ENCODE measurements at places on chromosomes 1 and 21.
A peak's percentile ranks its signal among the peaks of the same experiment; 100 is the strongest.

- DNase-seq = no peak
These were observed 81.9 kb upstream of the WLS start for GRCh38 chr1:68314151-68314780.

- DNase-seq = no peak
These were observed 25.7 kb downstream of the ERG start for GRCh38 chr21:38472412-38473108.

DNA sequence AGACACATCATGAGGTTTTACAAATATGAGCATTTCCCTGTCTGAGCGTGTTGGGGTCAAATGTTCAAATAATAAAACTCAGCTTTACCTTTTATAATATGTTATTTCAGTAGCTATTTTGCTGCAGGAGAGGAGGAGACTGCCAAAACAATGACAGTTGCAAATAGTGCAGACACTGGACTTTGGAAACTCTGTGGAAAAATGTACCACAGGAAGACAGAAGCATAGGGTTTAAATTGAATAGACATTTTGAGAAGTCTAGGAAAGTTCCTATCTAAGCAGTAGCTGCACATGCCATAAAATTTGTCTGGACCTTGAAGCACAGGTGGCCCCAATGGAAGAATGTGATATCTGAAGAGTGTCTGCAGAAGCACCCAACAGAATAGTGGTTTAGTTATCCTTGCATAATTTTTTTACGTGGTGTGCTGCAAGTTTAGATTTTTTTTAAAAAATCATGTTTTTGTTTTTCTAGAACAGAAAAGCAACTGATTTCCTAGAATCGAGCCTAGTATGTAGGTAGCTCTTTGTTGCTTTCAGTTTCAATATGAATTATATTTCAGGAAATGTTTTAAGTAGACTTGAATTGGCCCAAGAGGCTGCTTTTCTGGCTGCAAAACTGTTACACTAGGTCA, 14.0 kb upstream of the GBP5 start:
- DNase-seq = peak; percentile 69

GRCh38 chr1:1024771-1025699, 5.1 kb downstream of the AGRN start:
- no peak for DNase-seq

DNA sequence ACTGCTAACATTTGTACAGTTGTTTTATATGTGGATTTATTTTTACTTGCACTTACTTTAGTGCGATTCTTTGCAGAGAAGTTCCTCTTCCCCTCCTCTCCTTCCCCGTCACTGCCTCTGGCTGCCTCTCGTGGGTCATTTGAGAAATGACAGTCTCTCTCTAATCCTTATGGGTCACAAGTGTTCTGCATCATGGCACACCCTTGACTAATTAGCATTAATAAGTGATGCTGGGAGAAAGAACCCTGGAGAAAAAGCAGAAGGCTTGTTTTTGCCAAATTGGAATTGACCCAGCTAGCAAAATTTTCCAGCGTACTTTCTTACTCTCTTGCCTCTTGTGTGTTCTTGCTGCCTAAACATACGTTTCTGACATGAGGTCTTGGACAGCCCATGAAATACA, 301.2 kb downstream of the DUSP10 start:
- no peak for DNase-seq

DNA sequence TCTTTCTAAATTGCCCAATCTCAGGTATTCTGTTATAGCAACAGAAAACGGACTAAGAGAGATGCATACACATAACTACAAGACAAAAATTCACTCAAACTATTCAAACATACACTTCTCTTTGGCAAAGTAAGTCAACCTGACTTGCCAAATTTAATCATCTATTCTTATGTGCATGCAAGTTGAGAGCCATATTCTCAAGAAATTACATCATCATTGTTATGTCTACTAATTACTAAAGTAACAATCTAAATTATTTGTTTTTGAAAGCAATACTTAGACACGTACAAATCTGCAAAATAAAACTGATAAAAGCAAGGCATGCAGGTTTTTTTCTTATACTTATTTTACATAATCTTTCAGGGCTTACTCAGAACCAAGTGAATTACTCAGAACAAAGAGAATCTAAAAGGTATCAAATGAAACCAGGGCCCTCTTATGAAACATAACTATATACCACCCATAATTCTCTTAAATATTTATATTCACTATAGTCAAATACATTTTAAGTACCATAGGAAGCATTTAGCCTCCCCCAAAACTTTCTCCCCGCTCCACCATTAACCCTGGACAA, 62.3 kb downstream of the HLCS start:
- peak; percentile 18 for DNase-seq

DNA sequence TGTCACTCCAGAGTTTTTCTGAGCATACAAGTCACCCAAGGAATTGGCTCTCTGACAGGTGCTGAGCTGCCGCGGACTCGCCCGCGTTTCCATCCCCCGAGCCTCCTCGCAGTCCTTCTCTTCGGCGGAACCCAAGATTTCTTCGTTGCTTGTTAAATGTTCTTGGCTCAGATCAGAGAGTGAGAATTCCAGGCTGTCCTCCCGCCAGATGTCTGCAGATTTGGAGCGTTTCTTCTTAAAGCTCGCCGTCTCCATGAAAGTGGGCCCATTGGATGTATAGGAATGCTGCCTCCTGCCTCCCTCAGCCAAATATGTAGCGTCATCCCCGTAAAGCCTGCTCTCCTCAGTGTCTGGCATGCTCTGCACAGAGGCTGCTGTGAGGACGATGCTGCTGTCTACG, 77.8 kb downstream of the TIAM1 start:
- no peak for DNase-seq

GRCh38 chr1:39335216-39335615, 130.7 kb downstream of the MACF1 start:
- no peak for DNase-seq

DNA sequence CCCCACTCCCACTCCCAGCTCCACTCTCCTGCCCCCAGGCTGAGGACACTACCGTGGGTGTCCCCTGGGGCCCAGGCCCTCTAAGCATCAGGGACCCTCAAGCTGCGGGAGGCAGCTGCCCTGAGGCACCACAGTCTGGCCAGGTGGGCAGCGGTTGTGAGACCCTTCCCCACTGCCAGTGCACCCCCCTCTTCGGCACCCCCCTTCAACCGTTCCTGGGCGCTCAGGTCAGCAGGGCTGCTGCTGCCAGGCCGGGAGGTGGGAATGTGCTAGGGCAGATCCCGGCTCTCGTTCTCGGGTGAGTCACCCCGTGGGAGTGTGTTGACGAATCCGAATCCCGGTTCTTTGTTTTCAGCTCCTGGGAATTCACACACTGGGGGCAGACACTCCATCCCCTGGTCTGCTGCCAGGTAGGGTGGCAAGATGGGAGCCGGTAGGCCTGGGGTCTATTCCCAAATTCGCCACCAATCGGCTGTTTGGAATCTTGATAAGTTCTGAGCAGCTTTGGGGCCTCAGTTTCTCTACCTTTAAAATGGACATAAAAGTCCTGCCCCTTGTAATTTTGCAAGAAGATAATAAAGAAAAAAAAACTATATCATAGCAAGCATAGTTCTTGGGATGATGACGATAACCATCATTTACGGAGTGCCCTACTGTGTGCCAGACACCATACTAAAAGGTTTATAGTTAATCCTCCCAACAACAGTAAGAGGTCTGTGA, 28.5 kb upstream of the CASZ1 start:
- no peak for DNase-seq

GRCh38 chr1:223845037-223845809, 524 bp downstream of the TP53BP2 start:
- DNase-seq = peak; percentile 51

DNA sequence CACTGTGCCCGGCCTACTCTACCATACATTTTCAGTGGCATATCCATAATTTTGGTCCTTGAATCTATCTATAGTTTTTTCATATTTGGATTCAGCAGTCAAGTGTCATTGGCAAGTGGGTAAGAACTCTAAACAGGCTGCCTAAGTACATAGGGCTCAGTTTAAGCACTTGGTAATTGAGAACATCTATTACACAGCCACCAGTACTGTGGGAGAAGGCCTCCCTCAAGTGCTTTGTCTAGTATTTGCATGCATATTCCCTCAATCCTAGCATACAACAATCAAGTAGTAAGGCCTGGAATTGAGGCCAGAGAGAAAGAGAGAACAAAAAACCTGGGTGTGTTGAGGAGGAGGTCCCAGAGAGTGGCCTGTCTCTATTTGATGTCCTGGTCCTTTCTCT, 325.2 kb downstream of the USP25 start:
- DNase-seq = no peak

GRCh38 chr21:41597227-41597626, 89.3 kb upstream of the TMPRSS2 start:
- no peak for DNase-seq

DNA sequence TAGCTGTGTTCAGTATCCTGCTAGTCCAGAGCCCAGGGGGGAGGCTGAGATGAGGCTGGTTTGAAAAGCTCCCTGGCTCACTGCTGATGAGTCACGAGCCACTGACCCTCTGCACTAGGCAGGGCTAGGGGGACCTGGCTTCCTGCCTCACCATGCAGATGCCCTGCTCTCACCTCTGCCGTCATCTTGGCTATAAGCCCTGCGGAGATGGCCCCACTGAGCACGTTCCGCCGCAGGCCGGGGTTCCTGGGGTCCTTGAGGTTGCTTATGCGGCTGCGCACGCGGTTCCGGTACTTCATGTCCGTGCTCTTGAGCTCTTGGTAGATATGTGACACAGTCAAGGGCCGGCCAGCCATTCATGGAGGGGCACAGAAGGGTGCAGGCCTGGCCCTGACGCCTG, 24.1 kb upstream of the ZNF436 start:
- DNase-seq = no peak

DNA sequence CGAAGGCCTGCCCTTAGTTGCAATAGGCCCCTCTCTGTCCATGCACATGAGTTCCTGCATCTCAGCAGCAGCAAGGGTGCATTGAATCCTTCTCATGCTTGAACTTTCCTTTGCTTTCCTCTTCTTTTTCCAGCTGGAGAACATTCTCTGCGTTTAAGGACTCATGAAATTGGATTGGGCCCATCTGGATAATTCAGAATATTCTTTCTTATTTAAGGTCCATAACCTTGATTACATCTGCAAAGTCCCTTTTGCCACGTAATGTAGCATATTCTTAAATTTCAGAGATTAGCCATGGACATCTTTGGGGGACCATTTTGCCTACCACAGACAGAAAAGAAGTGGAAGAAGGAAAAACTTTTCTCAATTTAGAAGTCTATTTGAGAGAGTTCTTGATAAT, 159.7 kb upstream of the C21orf91 start:
- no peak for DNase-seq

- DNase-seq = no peak
These were observed 20.0 kb downstream of the UBASH3A start for GRCh38 chr21:42423685-42424084.

DNA sequence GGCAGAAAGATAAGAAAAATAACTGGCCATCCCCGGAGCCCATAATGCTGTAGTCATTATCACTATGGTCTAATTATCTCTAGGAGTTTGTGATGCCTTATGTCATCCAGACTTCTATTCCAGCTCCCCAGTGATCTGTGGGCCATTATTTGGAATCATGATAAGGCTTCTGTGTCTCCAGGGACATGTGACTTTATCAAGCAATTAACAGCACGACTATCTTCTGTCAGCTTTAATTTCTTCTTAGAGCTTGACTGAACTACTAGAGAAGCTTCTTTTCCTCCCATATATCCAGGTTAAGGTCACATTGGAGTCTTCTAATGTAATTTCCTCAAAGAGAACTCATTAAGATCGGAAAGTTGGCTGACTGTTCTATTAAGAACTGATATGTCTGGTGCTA, 100.4 kb downstream of the LHX8 start:
- DNase-seq = no peak

DNA sequence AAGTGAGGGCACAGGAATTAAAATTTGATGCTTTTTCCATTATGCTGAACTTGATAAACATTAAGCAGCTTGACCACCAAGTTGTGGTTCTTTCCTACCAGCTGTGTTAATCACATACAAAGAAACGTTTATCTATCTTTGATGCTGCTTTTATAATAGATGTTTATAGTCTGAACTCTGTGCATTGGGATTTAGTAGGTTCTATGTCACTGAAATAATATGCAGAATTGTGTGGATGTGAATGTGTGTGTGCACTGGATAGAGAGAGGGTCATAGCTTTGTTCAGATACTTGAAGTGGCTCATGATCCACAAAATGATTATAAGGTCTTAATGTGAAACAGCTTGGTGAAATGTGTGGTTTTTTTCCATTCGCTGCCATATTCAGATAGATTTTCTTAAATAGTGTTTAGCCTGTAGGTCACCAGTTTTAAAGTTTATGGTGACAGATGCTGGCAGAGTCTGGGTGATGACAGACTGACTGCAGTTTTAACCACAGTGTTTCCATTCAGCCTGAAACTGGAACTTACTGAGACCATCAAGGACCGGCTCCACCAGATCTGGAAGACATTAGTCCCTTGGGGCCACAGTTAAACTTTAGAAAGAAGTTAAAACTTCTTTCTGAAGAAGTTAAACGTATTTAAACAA, 10.2 kb downstream of the DDI2 start:
- peak; percentile 39 for DNase-seq

DNA sequence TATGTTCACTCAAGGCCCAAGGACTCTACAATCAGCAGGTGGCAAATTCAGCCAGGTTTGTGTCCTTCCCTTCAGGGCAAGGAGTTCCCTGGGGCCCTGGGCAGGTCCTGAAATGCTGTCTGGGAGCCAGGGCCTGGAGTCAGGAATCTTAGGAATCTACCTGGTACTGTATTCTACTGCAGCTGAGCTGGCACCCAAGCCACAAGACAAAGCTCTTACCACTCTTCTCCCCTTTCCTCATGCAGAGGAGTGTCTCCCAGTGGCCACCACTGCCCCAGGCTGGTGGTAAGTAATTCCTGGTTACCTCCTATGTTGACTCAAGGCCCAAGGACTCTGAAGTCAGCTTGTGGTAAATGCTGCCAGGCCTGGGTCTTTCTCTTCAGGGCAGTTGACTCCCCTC, 153.4 kb downstream of the NRIP1 start:
- no peak for DNase-seq

- DNase-seq = no peak
These were observed 45.9 kb downstream of the DUSP10 start for GRCh38 chr1:221696027-221696426.

DNA sequence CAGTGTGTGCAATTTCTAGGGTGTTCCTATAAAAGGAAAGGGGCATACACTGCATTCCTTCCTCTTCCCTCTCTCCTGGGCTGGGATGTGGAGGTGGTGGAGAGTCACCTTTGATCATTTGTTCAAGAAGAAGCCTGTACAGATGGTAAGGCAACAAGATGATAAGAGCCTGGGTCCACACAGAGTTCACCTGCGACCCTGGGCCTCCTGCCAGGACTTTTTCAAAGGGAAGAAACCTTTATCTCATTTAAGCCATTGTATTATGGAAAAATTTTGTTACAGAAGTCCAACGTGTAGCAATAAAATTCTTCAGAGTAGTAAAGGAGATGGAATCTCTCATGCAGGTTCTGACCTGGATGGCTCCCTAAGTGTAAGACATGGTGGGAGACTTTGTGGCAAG, 189.1 kb downstream of the MIS18A start:
- no peak for DNase-seq

All from activated CD4-positive, alpha-beta T cell treated with anti-CD3 and anti-CD28 coated beads, Interleukin-2, Interleukin-6, amounts not matched to agents 100 ng/mL and 50 ng/mL, durations not matched to agents 16 hours and 8 hours (primary cell).